ENCODE measurements at places on chromosomes 2 and 18. TPM values are rescaled to one million over a fixed set of nuclear protein-coding genes. Genes with fewer than 3 reads are reported as not detected.

DNA sequence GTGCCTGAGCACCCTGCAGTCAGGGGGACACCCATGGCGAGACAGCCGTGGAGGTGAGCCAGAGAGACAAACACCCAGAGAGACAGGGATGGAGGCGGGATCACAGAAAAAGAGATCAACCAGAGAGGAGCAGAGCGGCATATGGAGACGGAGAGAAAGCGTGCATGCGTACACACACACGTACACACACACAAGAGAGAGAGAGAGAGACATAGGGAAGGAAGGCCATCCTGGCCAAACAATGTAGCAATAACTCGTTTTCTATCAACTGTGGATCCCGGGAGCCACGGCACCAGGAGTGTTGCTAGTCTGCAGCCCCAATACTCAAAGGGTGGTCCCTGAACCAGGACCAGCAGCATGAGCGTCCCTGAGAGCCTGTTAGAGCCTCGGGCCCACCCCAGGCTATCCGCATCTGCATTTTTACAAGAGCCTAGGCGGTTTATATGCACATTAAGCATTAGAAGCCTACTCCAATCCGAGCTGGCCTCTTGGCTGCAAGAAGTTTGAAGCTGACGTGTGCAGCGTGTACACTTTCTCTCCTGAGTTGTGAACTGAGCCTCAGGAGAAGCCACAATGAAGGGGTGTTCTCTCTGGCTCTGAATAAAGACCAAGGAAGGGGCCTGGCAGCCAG is 50.1 kb upstream of the MYCN start:
- no peaks in the 10 kb centered on the region for H3K36me3 ChIP-seq
- H3K4me3 ChIP-seq: no peak overlapping the region
- peaks cover 10% of the 10 kb centered on the region for H3K4me1 ChIP-seq
- no peak for DNase-seq
- no peaks in the 10 kb centered on the region for H3K27me3 ChIP-seq

GRCh38 chr2:108228006-108228405 is 11.8 kb upstream of the SULT1C3 start:
- no peaks in the 10 kb centered on the region for H3K4me1 ChIP-seq
- DNase-seq: no peak
- no peaks in the 10 kb centered on the region for H3K27me3 ChIP-seq
- H3K27ac ChIP-seq: no peak overlapping the region
- H3K4me3 ChIP-seq: no peak overlapping the region
- H3K36me3 ChIP-seq: no peaks in the 10 kb centered on the region

DNA sequence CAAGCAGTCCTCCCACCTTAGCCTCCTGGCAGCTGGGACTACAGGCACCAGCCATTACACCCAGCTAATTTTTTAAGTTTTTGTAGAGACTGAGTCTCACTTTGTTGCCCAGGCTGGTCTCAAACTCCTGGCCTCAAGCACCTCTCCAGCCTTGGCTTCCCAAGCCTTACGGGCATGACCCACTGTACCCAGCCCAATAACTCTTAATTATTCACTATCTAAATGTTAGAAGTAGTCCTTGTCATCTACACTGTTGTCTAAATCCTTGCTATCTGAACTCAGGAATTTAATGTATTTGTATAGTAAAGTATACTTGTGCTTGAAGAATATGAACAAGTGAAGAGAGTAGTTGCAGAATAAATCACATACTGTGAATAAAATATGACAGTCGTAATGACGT is 37.9 kb upstream of the NBEAL1 start:
- DNase-seq: no peak
- no peaks in the 10 kb centered on the region for H3K36me3 ChIP-seq
- no peak overlapping the region for H3K27ac ChIP-seq
- H3K4me3 ChIP-seq: no peak overlapping the region
- H3K4me1 ChIP-seq: no peaks in the 10 kb centered on the region

The FKBP1B gene
- total RNA-seq: 19.9 TPM

The DOK6 gene
- not detected for total RNA-seq
